Daoy (cell line): ENCODE measurements at places on chromosomes 3 and 15. TPM values are rescaled to one million over a fixed set of nuclear protein-coding genes. Genes with fewer than 3 reads are reported as not detected.

The IL5RA gene
- 0.80 TPM in 1 of 2 replicates, not detected in the other for total RNA-seq

DNA sequence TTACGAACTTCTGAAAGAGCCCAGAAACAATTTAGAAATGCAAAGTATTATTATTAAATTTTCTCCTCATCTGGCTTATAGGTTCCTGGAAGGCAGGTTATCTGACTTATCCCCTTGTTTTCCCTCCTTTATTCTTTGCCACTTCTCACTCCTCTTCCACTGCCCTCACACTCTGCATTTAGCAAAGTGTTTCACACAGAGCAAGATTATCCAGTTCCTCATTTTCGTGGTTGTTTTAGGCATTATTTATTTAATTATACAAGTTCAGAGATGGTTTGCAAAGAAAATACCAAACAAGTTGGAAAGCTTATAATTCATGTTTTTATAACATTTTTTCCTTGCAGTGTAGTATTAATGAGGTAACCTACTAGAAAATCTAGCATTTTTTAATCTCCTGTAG is 544.9 kb downstream of the NSUN3 start:
- DNase-seq = no peak

GRCh38 chr3:16455001-16455400 is 58.5 kb downstream of the RFTN1 start:
- no peak for DNase-seq

The CNTN4 gene
- 0.06 and 0.42 TPM in 2 replicates for total RNA-seq

DNA sequence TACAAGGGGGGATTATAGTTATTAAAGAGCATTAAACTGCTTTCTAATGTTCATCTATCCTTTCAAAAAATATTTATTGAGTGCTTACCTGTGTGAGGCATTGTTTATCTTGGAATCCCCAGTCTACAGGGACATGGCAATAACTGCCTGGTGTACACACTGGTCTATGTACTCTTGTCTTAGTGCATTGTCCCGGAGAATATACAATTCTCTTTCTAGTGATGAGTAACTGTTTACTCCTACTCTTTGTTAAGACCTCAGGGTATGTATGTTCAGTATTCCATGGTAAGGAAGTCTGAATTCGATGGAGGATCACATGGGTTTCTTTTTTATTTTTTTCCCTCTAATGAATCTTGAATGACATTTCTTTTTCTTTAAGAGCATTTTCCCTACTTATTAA is 772.4 kb upstream of the NR2F2 start:
- DNase-seq = no peak

The CCDC13 gene
- total RNA-seq = 0.74 and 1.5 TPM in 2 replicates
